H1 (cell line): ENCODE measurements at places on chromosomes 3 and 15. TPM values are rescaled to one million over a fixed set of nuclear protein-coding genes. Genes with fewer than 3 reads are reported as not detected.

- no peak for DNase-seq
These were observed 18.0 kb upstream of the RAB7A start for GRCh38 chr3:128707928-128708494.

GRCh38 chr15:88542342-88542733, 4.1 kb downstream of the DET1 start:
- DNase-seq, result no peak

The ARL14 gene
- total RNA-seq, result not detected in 2 replicates

- no peak for DNase-seq
These were observed 31.8 kb downstream of the GPR171 start for GRCh38 chr3:151171145-151171757.

DNA sequence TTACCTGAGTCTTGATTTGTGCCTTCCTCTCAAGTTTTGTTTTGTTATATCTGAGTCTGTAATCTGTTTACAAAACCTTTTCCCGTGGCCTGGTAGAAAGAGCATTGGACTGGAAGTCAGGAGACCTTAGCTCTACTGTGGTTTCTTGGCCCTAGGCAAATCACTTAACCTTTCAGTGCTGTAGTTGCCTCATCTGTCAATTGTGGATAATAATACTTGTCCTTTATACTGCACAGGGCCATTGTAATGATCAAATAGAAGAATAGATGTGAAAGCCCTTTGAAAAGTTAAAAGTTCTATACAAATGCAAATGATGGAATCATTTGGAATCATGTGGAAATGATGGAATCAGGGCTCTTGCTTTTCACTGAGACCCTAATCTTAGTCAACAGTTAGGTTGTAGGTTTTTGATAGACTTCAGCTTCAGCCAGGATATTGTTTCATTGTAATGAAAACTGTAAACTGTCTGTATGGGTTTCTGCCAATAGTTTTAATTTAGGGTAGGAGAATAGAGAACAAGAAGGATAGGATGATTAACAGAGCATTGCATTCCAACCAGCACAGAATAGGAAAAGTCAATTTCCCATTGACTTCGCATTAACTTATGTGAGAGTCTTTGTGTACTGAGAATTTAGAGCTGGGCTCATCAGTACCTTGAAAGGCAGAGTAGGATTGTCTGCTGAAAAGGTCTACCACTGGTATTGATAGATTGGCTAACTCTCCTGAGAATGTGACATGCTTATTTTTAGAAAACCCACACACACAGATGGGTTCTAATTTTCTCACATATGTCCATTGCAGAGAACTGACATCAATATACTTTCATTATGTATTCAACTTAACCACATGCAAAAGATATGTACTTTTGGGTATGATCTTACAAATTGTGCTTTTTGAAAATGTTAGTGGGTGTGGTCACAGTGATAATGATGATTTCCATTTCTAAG, 21.8 kb downstream of the MAP2K5 start:
- DNase-seq, result no peak

- DNase-seq, result no peak
These were observed 11.6 kb downstream of the NT5DC2 start for GRCh38 chr3:52521881-52522650.

DNA sequence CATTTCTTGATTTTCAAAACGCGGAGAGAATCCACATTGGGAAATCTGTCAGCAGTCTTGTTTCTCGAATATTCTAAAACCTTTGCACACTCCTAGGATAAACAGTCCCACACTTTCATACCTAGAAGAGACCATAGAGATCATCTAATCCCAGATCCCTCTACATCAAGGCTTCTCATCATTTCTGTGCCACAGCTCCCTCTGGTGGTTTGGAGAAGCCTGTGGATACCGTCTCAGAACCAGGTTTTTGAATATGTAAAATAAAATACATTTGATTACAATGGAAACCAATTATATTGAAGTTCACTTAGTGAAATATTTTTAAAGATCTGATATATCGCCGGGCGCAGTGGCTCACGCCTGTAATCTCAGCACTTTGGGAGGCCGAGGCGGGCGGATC, 211.9 kb upstream of the GOLGA6L4 start:
- DNase-seq, result no peak

The ZNF860 gene
- 8.6 and 9.8 TPM in 2 replicates for total RNA-seq

GRCh38 chr3:143884861-143885260, 36.6 kb upstream of the SLC9A9 start:
- no peak for DNase-seq

The CTXND1 gene
- not detected in 2 replicates for total RNA-seq

- DNase-seq, result no peak
These were observed 208.4 kb upstream of the ALCAM start for GRCh38 chr3:105158286-105158685.

GRCh38 chr3:42001777-42002176, 39.9 kb upstream of the ULK4 start:
- no peak for DNase-seq
